ENCODE measurements at places on chromosomes 1 and 21.

GRCh38 chr1:226870401-226871279 lies at the start of gene PSEN2:
PSEN2 (plus strand) TSS chr1:226870616; CDS start chr1:226881908, 11,292 bp downstream.
- DNase-seq, result peak; percentile 67

GRCh38 chr1:10519016-10519417 lies 44.3 kb downstream of the PEX14 start:
- no peak for DNase-seq

GRCh38 chr1:99004254-99004860 lies 304 bp downstream of the PLPPR5 start:
- DNase-seq, result peak; percentile 18

GRCh38 chr1:44405031-44405797 lies at the start of gene RNF220:
RNF220 (plus strand) TSS chr1:44405255.
- peak; percentile 46 for DNase-seq

DNA sequence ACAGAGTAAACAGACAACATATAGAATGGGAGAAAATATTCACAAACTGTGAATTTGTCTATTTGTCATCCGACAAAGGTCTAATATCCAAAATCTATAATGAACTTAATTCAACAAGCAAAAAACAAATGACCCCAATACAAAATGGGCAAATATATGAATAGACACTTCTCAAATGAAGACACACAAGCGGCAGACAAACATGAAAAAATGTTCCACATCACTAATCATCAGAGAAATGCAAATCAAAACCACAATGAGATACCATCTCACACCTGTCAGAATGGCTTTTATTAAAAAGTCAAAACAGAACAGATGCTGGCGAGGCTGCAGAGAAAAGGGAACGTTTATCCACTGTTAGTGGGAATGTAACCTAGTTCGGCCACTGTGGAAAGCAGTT lies 72.7 kb downstream of the SMYD3 start:
- DNase-seq, result no peak

DNA sequence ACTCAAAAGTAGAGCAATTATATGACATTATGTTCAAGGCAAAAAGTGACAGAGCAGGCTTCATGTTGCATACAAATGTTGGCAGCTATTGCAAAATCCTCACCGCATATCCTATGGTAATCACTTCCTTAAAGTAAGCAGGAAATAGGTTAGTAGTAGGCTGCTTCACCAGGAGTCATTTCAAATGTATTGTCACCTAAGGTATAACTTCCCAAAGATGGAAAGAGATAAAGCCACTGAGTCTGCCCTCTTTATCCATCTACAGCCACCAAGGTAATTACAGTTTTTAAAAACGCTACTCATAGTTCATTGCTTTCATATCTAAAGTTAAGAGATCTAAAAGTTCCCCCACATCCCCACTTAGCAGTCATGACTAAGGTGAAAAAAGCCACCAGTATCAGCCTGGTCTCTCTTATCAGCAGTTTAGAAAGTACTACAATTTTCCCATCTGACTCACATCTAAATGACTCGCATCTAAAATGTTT lies 31.6 kb upstream of the UBE2U start:
- DNase-seq, result no peak

DNA sequence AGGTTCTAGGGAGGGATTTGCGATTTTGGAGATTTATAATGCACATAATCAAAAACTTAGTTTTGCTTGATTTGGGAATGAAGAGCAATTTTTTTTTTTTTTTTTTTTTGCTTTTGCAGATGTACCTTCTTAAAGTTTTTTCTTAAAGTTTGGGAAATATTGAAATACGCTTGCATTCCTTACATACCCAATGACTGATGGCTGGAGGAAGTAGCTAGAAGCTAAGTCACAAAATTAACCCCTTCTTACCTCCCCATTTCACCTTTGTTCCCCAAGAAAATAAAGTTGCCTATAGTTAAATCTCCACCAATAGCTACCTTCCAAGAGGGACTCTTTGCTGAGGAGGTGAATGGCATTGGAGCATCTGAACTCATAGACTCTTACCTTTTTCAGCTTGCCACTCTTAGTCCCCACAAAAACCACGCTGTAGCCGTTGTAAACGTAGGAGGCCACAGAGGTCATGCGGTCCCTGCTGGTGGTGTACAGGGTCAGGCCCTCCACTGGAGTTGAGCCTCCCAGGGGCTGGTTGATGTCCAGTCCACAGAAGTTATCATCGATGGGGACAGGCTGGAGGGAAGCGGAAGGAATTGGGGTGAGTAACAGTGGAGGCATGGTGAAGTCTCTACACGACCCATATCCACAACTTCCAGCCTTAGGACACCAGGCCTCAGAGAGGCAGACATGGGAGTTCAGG lies 34.1 kb downstream of the PLXNA2 start:
- no peak for DNase-seq

- no peak for DNase-seq
These were observed 1.0 kb downstream of the DNAJB4 start for GRCh38 chr1:78005755-78006154.

- DNase-seq, result no peak
These were observed 127.5 kb downstream of the UCK2 start for GRCh38 chr1:165954940-165955339.

GRCh38 chr21:37658121-37658816 lies 258.0 kb downstream of the KCNJ6 start:
- no peak for DNase-seq

GRCh38 chr1:229154811-229155210 lies 116.1 kb upstream of the RAB4A start:
- DNase-seq, result no peak

- no peak for DNase-seq
These were observed 29.4 kb upstream of the LRRN2 start for GRCh38 chr1:204714861-204715511.

GRCh38 chr1:14926818-14927575 lies 226.6 kb upstream of the TMEM51 start:
- DNase-seq, result no peak

- no peak for DNase-seq
These were observed 49.4 kb downstream of the DYRK1A start for GRCh38 chr21:37415939-37416338.

DNA sequence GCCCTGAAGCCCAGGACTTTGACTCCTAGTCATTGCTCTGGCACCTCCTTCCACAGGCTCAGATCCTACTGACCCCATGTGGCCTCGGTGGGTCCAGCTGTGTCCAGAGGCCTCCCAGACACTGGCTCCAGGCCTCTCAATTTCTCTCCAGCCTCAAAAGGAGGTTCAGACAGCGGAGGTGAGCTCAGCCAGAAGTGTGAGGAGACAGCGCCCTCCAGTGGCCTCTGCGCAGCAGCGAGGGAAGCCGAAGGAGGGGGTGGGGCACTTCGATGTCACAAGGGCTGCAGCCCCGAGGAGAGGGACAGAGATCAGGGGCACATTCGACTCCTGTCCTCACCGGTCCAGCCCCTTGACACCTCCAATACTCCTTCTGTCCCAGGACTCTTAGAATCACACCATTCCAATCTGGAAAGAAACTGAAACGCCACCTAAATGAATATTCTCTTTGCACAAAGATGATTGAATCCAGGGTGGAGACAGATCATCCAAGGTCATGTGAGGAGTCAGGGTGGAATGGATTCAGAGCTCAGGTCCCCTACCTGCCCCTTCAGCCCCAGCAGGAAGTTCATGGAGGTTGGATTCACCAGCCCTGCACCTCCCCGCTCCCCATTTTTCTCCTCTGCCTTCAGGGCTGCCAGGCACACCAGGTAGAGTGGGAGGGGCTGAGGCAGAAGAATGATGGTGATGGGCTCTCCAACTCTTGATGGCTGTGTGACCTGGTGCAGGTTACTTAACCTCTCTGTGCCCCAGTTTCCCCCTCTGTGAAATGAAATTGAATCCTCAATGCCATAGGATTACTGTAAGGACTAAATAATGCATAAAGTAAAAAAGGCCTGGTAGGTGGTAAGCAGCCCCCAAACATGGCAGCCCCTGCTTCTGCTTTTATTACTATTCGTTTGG lies 34.8 kb upstream of the ZBTB40 start:
- DNase-seq, result peak; percentile 80

DNA sequence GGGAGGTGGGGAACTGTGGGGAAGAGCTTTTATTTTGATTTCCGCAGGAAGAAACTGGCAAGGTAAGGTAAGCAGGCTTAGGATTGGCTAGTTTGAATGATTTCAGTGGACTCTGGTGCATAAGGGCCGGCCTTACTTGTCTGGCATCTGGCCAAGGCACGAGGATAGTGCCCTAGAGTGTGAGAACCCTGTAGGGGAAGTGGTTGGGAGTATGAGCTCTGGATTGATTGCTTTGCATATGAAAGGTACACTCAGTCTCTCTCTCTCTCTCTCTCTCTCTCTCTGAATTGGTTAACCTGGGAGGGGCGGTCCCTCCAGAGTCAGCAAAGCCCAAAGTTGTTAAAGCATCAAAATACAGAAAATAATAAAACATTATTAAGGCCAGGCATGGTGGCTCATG lies 463.0 kb downstream of the SIPA1L2 start:
- DNase-seq, result no peak

DNA sequence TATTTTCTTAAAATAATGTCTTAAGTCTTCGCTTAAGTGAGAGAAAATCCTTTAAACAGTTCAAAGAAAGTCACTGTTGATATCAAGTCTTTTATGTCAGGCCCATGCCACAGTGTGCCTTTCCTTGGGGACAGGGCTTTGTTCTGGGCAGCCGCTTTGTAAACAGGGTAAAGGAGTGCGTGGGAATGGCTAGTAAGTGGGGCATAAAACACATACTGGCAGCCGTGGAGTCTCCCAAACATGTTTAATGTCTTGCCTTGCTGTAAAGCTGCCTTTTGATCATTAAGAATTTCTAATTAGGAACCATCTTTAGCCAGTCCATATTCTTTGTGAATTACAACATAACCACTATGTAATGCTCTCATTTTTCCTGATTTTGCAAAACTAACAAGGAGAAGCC lies 99.7 kb downstream of the PHTF1 start:
- no peak for DNase-seq

DNA sequence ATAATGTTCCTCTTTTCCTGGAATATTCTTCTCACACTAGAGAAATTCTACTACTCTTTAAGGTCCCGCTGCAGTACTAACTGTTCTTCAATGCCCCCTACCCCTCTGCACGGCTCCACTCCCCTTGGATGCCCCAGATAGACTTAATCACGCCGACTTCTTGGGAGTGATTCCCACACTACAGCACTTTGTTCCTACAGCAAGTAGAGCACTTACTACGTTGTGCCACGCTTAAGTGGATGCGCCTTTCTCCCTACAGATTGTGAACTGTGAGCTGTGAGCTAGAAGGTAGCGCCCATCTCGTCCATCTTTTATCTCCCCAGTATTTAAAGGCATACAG lies 2.2 kb downstream of the ZNF436 start:
- no peak for DNase-seq

DNA sequence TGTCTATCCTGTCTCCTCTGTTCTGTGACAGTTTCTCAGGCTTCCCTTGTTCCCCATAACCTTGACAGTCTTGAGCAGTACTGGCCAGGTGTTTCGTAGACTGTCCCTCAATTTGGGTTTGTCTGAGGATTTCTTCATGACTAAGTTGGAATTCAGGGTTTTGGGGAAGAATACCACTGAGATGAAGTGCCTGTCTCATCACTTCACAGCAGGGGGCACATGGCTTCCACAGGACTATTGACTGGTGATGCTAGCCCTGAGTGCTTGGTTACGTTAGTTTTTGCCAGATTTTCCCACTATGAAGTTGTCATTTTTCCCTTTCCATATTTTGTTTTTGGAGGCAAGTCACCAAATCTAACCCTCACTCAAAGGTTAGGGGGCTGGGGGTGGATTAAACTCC lies 45.7 kb downstream of the CDCP2 start:
- DNase-seq, result no peak
